ENCODE measurements at places on chromosomes 5 and 9. TPM values are rescaled to one million over a fixed set of nuclear protein-coding genes. Genes with fewer than 3 reads are reported as not detected.

DNA sequence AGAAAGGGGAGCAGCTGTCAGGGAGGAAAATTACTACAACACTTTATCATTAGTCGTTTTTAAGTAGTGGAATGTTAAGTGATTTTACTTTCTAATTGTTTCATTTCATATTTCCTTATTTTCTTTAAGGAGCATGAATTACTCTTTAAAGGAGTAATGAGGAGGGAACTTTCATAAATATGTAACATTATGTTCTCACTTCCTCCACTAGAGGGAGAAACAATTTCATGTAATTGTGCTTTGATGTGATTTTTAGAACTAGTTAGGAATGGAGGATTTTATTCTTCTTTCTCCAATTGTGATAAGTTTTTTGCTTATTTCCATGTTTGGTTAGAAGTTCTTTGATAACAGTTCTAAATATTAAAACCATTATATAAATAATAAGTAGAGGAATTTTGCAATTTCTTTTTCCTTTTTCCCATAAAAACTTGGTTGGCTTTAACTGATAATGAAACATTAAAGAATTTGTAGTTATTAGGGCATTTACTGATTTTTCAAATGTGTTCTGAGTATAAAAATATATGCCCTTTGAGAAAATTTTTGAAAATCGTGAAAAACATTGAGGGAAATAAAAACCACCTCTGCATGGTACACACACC, 25.6 kb downstream of the CEP78 start:
- peak; percentile 16 for DNase-seq

DNA sequence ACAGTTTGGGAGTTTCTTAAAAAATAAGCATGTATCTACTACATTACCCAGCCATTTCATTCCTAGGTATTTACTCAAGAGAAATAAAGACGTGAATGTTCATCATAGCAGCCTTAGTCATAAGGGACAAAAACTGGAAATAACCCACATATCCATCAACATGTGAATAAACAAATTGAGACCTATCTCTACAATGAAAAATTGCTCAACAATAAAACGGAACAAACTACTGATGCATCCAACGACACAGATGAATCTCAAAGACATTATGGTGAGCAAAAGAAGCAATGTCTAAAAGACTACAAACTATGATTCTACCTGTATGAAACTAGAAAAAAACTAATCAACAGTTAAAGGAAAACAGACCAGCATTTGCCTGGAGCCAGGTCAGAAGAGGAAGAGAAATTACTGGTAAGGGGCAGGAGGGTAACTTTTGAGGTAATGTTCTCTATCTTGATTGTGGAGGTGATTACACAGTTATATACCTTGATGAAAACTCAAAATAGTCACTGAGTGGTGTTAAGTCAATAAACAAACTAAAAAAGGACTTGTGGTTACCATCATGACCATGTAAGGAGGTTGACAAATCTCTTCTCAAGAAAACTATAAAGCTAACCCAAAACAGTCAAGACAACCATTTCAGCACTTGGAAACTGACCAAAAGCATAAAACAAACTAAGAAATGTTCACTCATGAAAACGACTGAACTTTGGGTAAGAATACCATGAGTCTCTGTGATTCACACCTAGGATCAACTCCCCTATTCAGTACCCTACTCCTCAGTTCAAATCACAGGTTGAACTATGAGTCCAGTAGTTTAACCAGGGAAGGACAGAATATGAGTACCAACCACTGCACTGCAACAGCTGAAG, 10.4 kb downstream of the UIMC1 start:
- DNase-seq, result no peak

GRCh38 chr9:23728736-23729135, 97.3 kb downstream of the ELAVL2 start:
- no peak for DNase-seq

DNA sequence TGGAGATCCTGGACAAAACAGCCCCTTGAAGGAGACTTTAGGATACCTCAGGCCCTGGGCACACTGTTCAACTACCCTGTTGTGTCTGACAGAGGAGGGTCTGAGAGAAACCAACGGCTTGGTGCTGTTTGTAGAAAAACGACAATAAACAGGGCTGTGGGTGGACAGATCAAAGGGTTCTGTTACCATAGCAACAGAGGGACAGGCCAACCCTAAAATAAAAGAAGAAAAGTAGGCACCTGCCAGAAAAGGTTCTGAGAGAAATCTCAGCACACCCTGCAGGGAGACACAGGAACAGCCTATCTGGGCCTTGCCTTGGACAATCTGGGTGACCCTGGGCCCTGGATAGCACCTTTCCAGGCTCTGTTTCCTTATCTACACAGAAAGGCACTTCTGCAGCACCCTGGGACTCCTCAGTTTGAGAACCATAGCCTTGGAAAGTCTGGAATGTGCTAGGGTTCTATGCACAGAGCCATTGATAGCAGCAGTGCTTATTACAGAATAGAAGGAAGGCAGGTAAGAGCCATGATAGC, 104.8 kb upstream of the TBC1D2 start:
- DNase-seq, result no peak

- no peak for DNase-seq
Observed at GRCh38 chr5:136056771-136057335, 28.1 kb downstream of the TGFBI start.

GRCh38 chr5:147911427-147911826, 5.1 kb upstream of the C5orf46 start:
- no peak for DNase-seq

- DNase-seq, result no peak
Observed at GRCh38 chr5:41161271-41161670, 52.1 kb downstream of the C6 start.

Gene RMRP
- 2,917 TPM for total RNA-seq

Gene GABRA6
- not detected for total RNA-seq

Gene MYMK
- total RNA-seq, result not detected

GRCh38 chr5:40436535-40437237, 243.0 kb upstream of the PTGER4 start:
- no peak for DNase-seq
